Bronchial smooth muscle cell (primary cell): ENCODE measurements at places on chromosomes 6 and 20. TPM values are rescaled to one million over a fixed set of nuclear protein-coding genes. Genes with fewer than 3 reads are reported as not detected.

The BANF2 gene
- not detected in 2 replicates for total RNA-seq

The MAFB gene
- 0.32 and 1.1 TPM in 2 replicates for total RNA-seq

The TXNDC5 gene
- 420 and 439 TPM in 2 replicates for total RNA-seq

The INSM1 gene
- not detected in 2 replicates for total RNA-seq

The ZC2HC1B gene
- not detected in 2 replicates for total RNA-seq

The HLA-DOA gene
- under 0.01 TPM in 1 of 2 replicates, not detected in the other for total RNA-seq

The ZSWIM3 gene
- total RNA-seq = 5.0 and 7.0 TPM in 2 replicates

The ETV7 gene
- 0.47 and 1.1 TPM in 2 replicates for total RNA-seq

The AHCY gene
- 80.7 and 97.1 TPM in 2 replicates for total RNA-seq

The ABHD16B gene
- under 0.01 TPM in 1 of 2 replicates, not detected in the other for total RNA-seq

The LBP gene
- 0.16 TPM in 1 of 2 replicates, not detected in the other for total RNA-seq

The BFSP1 gene
- 2.3 and 3.5 TPM in 2 replicates for total RNA-seq

The EZR gene
- 65.1 and 98.7 TPM in 2 replicates for total RNA-seq

The SIM1 gene
- not detected in 2 replicates for total RNA-seq

The TCF21 gene
- 36.7 and 42.6 TPM in 2 replicates for total RNA-seq

The ENPP3 gene
- 0.17 and 0.32 TPM in 2 replicates for total RNA-seq

The FLRT3 gene
- 1.6 and 3.8 TPM in 2 replicates for total RNA-seq

The CST2 gene
- total RNA-seq = not detected in 2 replicates

The MYL9 gene
- 7.0 and 8.0 TPM in 2 replicates for total RNA-seq

The MAP3K5 gene
- total RNA-seq = 15.5 and 20.0 TPM in 2 replicates

The MMP24OS gene
- 25.4 and 41.6 TPM in 2 replicates for total RNA-seq

The MLN gene
- total RNA-seq = not detected in 2 replicates

The COL11A2 gene
- 0.16 and 0.17 TPM in 2 replicates for total RNA-seq
